ENCODE measurements at places on chromosomes 12 and 14.

DNA sequence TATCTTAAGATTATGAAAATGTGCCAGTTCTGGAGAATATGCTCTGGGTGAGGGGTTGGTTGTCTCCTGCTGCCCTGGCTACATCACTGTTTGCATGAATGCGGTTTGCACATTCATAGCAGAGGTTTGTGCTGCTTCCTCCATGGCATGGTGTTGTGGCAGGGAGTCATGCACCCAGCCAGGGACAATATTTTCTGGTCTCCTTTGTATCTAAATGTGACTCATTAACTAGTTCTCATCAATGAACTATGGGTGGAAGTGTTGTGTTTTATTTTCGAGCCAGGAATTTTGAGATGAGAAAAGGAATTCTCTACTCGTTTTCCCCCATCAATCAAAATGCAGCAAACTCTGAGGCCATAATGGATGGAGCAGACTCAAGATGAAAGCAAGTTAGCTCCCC lies 527.3 kb downstream of the SNAPC1 start:
- no peak for DNase-seq

DNA sequence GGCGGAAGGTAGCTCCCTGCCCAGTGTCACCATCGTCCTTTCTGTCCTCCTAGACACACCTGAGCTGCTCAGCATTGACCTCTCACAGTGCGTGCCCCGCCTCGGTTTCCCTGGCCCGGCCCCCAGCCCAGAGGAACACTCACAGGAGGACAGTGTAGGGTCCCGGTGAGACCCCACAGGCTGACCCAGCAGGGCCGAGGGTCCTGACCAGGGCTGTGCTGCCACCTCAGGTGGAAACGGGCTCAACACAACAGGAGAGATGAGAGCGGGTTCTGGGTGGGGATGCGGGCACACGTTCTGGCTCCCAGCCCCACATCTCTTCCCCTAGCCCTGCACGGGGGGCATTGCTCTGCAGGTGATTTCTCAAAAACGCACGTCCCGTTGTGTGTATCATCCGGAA lies 98.1 kb downstream of the PIWIL1 start:
- DNase-seq = no peak

- no peak for DNase-seq
Measured at GRCh38 chr12:5186715-5187114, 143.0 kb downstream of the KCNA5 start.

DNA sequence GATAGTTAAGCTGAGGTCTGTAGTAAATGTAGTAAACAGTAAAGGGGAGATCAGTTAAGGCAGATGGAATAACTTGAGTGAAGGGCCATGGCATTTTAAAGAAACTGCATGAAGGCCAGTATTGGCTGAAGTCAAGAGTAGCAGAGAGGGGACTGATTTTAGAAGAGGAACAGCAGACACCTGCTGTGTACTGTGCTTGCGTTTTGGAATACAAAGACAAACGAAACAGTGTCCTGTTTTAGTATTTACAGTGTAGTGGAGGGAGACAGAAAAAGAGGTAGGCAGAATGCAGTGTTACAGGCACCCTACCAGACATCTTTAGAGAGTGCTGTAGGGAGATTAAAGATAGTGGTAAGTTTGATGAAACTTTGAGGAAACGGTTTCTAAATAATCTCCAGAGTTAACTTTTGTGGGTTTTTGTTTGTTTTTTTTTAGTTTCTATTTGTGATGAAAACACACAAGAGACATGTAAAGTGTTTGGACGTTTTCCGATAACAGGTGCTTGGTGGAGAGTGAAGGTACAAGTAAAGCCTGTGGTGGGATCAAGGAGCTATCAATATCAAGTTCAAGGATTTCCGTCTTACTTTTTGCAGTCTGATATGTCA lies 2.1 kb downstream of the HELB start:
- DNase-seq = no peak

GRCh38 chr12:67352682-67353081 lies 83.5 kb downstream of the CAND1 start:
- no peak for DNase-seq

DNA sequence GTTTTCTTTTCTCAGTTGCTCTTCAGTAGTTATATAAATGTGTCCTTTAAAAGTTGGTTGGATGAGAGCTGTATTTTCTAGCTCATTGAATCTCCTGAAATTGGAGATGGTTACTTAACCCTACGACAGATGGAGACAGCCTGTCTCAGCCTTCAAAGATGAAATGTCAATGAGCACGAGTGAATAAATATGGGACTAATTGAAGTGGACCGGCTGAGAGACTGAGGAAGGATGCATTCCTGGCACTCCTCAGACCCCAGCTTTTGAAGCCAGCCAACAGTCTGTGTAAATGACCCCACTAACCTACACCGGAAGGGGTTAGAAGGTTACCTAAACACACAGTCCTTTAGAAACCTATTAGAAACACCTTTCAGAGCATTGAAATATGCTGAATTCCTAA lies 46.6 kb downstream of the PDZRN4 start:
- DNase-seq = no peak

DNA sequence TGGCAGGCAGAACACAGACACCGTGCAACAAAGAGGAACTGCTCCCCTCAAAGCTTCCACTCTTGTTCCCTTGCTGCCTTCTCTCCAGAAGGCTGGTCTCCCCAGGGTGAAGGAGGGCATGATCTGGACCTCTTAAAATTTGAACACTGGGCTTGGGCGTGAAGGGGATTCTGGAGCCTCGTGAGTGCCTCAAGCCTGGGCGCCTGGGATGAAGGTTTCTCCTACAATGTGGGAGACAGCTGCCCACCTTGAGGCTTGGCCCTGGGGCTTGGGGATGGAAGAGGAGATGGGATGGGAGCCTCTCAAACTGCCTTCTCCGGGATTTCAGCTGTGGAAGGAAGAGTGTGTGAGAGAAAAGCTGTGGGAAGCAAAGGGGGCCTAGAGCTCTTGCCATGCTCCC lies 7.8 kb upstream of the RIN3 start:
- no peak for DNase-seq

DNA sequence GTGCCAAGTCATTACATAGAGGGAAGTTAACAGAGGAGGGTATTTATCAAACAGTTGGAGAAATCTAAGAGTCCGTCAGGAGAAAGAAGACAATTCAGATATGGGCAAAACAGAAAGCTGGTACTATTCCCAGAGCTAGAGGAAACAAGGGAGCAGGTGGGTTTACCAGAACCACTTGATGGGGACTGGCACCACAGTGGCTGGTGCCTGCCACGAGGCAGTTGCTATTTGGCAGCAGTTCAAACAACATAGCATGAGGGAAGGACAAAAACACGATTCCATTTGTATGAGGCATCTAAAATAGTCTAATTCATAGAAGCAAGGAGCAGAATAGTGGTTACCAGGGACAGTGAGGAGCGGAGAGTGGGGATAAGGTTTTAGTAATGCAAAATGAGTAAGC lies 24.6 kb upstream of the KLRD1 start:
- no peak for DNase-seq

DNA sequence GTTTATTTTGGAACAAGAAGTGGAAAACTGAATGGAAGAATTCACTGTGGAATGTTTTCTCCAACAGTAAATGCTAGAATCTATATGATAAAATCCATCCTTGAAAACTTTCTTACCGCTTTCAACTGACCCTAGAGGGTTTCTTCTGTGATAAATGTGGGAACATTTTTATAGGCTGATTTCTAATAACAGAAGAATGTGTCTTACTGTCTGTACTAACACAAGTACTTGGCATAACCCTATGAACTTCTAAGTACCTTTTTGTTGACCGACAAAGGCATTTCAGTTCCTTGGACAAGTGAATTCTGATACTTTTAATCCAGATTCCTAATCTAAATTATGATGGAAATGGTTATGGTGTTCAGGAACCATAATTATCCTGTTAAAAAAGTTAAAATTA lies 1109.7 kb upstream of the FLRT2 start:
- DNase-seq = no peak

GRCh38 chr12:14656846-14657245 lies 39.6 kb downstream of the GUCY2C start:
- no peak for DNase-seq

DNA sequence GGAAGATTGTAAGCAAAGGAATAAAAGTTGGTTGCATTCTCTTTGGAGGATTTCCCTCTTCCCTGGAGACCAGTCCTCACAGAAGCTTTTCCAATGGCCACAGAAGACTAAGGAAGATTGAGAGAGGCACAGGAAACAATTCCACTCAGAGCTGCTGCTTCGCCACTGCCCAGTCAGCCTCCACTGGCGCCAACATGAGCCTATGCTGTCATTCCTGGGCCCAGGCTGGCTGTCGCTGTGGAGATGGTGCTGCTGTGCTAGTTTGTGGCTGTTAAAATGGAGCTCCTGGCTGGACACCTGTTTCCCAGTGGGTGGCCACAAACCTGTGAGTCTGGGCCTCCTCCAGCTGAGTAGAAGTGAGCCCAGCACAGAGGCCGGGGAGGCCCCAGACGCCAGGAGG lies 6.6 kb downstream of the P2RX7 start:
- no peak for DNase-seq
